ENCODE measurements at places on chromosomes 1 and 21. TPM values are rescaled to one million over a fixed set of nuclear protein-coding genes. Genes with fewer than 3 reads are reported as not detected.

The YBX1 gene
- 1,009 TPM for total RNA-seq

The FAM20B gene
- 36.7 TPM for total RNA-seq

The SASS6 gene
- total RNA-seq, result 13.7 TPM

DNA sequence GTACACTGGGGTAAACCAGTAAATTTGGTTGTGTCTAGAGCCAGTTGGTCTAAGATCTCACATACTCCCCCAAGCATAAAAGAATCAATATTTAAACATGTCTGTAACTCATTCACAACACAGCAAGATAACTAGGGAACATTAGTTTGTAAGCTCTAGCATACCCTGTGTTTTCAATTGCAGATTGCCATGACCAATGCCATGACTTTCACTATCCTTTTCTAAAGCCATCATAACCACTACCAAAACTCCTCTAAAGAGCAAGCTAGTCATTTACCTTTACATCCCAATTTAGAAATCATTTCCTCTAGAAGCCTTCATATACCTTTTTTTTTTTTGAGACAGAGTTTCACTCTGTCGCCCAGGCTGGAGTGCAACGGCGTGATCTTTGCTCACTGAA, 56.5 kb upstream of the PLA2G4A start:
- no peak overlapping the region for H3K27ac ChIP-seq
- no peak overlapping the region for H3K4me3 ChIP-seq
- no peaks in the 10 kb centered on the region for H3K36me3 ChIP-seq
- H3K4me1 ChIP-seq, result no peaks in the 10 kb centered on the region
- H3K27me3 ChIP-seq, result no peaks in the 10 kb centered on the region

- no peaks in the 10 kb centered on the region for H3K36me3 ChIP-seq
- H3K4me1 ChIP-seq, result peaks cover 7% of the 10 kb centered on the region
- no peak overlapping the region for H3K4me3 ChIP-seq
- DNase-seq, result no peak
- H3K27ac ChIP-seq, result no peak overlapping the region
- peaks cover 16% of the 10 kb centered on the region for H3K27me3 ChIP-seq
Observed at GRCh38 chr1:224707843-224708725, 92.0 kb downstream of the CNIH3 start.

DNA sequence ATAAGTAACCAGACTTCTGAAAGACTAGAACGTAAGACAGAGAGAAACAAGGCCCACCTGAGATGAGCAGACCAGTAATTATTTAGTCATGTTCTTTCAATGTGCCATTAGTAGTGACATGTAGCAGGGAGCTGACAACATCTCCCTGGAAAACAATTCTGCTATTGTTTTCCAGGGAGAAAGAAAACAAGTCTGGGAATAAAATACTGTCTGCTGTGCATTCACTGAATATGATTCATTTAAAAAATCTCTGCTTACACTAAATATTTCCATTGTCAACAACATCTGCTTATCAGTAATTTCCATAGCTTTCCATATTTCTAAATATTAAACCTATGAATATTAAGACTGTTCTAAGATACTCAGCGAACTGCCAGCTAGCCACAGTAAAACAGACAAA, 80.0 kb downstream of the VCAM1 start:
- H3K36me3 ChIP-seq, result no peaks in the 10 kb centered on the region
- no peak for DNase-seq
- H3K4me1 ChIP-seq, result no peaks in the 10 kb centered on the region
- H3K27ac ChIP-seq, result no peak overlapping the region
- H3K27me3 ChIP-seq, result no peaks in the 10 kb centered on the region

GRCh38 chr1:205043866-205044265, 854 bp downstream of the CNTN2 start:
- no peak overlapping the region for H3K4me3 ChIP-seq
- no peak overlapping the region for H3K27ac ChIP-seq
- H3K36me3 ChIP-seq, result no peaks in the 10 kb centered on the region
- peaks cover 36% of the 10 kb centered on the region for H3K27me3 ChIP-seq
- no peak for DNase-seq
- H3K4me1 ChIP-seq, result no peaks in the 10 kb centered on the region

DNA sequence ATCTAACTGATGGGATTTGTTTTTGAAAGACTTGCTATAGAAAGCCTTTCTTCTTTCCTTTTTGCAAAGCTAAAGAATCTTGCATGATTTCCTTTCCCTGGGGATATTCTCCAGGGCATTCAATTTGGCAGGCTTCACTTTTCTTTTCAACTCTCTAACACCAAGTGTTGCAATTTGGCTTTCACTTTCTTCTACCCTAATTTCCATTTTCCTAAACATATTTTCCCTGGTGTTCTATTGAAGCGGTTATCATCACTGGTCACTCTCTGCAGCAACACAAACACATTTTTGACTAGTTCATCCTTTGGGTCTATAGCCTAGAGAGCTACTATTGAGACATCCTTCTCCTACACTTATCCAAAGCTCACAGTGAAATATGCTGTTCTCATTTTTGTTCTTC, 424.5 kb downstream of the NEGR1 start:
- no peaks in the 10 kb centered on the region for H3K4me1 ChIP-seq
- H3K27me3 ChIP-seq, result no peaks in the 10 kb centered on the region
- no peak overlapping the region for H3K27ac ChIP-seq
- no peaks in the 10 kb centered on the region for H3K36me3 ChIP-seq
- DNase-seq, result no peak

- DNase-seq, result no peak
- peak overlapping the region; percentile 82 for H3K27ac ChIP-seq
- peaks cover 11% of the 10 kb centered on the region for H3K36me3 ChIP-seq
- peak overlapping the region; percentile 92 for H3K4me3 ChIP-seq
Observed at GRCh38 chr1:246566813-246567645, 773 bp downstream of the CNST start.

DNA sequence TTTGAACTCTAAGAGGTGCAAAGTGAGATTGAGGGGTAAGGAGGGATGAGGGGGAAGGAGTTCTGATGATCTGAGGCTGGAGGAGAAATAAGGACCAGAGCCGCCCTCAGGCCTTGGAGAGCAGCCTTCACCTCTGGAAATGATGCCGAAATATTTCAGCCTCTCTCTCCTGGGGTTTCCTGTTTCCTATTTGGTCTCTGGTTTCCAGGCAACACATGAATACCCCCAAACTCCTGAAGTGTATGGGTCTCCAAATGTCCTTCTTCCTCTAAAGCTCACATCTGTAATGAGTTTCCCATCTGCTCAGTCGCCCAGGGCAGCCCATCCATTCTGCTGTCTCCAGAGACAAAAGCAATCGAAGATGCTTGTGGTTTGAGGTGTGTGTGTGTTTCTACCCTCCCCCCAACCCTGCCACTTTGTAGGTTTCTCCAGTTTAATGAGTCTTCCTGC, 52.0 kb upstream of the FAM20B start:
- H3K36me3 ChIP-seq, result no peaks in the 10 kb centered on the region
- H3K4me1 ChIP-seq, result no peaks in the 10 kb centered on the region
- H3K27ac ChIP-seq, result no peak overlapping the region
- no peak for DNase-seq
- H3K27me3 ChIP-seq, result no peaks in the 10 kb centered on the region
